ENCODE measurements at places on chromosomes 12 and 14.
A peak's percentile ranks its signal among the peaks of the same experiment; 100 is the strongest.

GRCh38 chr14:73785834-73786635, 65.6 kb upstream of the PTGR2 start:
- DNase-seq = peak; percentile 62

DNA sequence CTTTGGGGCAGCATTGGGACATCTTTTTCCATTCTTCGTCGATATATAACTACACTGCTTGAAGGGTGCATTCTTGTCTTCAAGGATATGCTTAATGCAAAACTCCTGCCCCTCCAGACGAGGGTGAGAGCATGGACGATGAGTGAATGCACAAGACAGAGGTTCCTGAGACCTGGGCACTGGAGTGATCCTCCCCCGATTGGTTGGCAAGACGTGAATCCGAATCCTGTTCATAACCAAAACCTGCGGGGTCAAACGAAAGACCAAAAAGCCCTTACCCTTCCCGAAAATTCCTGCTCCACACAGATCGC, 684 bp downstream of the KANSL2 start:
- no peak for DNase-seq

- no peak for DNase-seq
These were observed 71.2 kb downstream of the KSR2 start for GRCh38 chr12:117897372-117898161.

DNA sequence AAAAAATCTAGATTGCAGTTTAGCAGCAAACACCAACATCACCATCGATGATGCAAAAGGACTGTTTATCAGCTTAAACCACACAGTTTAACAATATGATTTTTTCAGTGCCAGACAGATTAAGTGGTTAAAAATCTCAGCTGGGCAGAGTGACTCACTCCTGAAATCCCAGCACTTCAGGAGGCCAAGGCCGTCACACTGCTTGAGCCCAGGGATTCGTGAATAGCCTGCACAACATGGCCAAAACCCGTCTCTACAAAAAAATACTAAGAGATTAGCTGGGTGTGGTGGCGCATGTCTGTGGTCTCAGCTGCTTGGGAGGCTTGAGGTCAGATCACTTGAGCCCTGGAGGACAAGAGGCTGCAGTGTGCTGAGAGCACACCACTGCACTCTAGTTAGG, 8.9 kb downstream of the RSRC2 start:
- DNase-seq = no peak

- DNase-seq = no peak
These were observed 6.6 kb upstream of the HOXC9 start for GRCh38 chr12:53993162-53994008.

DNA sequence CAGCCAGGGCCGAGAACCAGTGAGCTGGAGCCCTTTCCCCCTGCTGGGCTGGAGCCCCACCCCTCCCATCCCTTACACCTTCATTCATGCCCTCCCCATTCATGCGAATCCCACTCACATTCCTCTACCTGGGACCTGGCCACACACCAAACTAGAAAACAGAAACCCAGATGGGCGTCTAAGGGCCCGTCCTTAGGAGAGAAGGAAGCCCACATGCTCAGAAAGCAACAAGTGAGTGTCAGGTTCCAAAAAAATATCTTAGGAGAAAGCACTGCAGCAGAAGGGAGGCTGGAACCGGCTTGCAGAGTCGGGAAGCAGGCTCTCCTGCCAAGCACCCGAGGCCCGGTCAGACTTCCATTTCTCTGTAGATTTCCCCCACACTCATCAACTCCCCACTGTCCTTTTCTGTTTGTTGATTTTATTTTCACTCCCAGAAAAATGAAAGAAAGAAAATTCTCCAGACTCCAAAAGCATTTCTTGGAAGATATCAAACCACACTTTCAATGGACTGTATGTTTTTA, 13.6 kb downstream of the BCL11B start:
- peak; percentile 9 for DNase-seq

DNA sequence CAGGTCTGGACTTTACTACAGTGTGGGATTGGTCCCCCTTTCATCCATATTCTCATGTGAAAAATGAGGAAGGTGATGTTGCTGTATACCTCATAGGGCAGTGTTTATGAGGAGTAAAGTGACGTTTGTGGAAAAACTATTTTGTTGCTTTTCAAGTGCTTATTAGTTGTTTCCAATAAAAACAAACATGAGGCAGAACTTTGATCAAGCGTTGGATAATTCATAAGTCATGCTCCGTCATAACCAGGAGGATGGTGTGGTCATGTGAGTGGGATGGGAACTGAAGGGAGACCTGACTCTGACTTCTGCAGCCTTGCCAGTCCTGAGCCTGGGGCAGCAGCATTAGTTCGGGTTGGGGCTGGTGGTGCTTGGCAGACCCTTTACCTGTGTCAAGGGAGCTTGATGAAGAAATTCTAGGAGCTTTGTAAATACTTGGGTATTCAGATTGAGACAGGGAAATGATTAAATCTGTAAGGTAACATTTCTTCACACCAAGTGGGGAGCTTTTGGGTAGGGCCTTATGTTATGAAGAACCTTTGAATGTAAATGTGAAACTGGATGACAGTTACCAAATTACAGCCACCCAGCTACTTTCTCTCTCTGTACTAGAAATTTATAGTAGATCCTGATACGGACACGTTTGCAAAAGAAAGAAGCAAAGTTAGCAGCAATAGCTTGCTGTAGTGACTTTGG, 462.4 kb upstream of the RGS6 start:
- DNase-seq = no peak

DNA sequence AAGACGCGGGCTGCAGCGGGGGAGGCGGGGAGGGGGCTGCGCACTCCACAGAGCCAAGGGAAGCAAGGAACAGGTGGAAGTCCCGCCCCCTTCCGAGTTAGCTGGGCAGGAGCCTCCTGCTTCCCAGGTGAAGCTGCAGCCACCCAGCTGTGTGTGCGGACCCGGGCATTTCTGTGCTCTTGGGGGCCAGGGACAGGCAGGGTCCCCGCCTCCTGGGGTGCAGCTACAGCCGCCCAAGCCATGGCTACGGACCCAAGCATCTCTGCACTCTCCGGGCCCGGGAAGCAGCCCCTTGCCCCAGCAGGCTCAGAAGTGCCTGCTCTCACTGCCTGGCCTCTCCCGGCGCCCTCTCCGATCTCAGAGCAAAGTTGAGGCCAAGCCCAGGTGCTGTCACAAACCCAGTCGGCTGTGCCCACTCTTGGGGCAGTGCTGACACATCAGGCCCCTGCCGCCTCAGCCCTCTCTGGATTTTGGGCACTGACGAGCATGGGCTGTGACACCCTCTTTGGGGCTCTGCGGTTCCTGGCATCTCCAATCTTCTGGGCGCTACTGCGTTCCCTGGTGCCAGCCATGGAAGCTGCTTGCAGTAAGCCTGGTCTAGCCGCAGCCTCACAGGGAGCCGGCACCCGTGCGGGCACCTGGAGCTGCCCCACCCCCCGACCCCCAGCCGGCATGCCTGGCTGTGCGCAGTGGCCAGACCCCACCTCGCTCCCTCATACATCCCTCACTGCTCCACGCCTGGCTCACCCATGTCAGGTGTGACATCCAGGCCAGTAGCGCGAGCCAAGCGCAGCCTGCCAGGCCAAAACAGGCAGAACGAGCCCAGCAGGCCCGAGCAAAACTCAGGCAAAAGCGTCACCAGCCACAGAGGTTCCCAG, 8.5 kb upstream of the MGAT4C start:
- no peak for DNase-seq

- peak; percentile 12 for DNase-seq
These were observed 76.7 kb downstream of the NCOR2 start for GRCh38 chr12:124490584-124491305.

GRCh38 chr14:98684468-98684867, 587.5 kb downstream of the BCL11B start:
- no peak for DNase-seq

DNA sequence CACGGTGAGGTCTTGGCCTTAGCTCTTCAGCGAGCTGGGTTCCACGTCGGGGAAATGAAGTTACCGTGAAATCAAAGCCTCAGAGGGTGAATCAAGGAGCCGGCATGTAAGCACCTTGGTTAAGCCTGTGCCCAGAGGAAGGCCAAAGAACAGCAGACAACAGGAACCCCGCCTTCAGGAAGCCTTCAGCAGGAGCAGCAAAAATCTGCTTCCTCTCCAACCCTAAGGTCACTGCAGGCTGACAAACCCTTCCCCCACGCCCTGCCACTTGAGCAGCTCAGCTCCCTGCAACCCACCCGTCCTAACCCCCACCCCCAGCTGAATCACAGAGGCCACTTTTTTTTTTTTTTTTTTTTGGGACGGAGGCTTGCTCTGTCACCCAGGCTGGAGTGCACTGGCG, 72.9 kb upstream of the LTA4H start:
- peak; percentile 18 for DNase-seq

DNA sequence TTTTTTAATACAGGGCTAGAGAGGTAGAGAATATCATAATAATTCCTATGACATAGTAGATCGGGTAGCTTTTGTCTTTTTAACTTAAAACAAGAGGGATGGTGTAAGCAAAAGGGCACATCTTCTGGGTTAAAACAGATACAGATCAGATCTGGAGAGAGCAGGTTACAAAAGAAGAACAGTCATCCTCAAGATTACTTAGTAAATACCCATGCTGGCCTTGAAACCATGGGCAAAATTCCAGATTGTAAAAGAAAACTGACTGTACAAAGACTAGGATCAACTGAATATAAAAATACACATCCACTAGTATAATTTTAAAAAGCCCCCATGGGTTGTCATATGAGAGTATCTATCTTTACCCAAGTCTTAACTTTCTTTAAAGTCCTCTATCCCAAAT, 76.7 kb downstream of the MED13L start:
- no peak for DNase-seq

DNA sequence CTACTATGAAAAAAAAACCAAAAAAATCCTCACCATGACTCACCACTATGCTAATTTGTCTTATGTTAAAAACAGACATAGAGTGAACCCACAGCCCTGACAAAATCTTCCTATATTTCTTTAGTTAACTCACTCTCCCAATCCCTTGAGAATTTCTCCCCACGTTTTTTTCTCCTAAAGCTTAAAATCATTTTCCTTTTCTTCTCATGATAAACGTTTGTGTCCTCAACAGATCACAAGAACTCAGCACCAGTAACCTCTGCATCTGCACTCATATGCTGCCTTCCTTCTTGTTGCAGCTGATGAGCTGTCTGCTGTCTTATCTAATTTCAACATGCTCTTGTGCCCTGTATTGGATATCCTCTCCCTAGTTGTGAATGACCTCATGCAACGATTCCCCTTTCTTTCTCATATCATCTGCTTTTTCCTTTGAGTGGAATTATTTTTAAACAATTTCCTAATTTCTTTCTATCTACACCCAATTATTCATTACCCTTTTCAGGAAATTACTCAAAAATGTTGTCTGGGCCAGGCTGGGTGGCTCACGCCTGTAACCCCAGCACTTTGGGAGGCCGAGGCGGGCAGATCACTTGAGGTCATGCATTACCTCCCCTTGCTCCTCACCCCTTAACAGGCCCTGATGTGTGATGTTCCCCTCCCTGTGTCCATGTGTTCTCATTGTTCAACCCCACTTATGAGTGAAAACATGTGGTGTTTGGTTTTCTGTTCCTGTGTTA, 427.5 kb upstream of the MGAT4C start:
- DNase-seq = no peak

- peak; percentile 34 for DNase-seq
These were observed 438.4 kb upstream of the OR4E1 start for GRCh38 chr14:22112004-22112403.

DNA sequence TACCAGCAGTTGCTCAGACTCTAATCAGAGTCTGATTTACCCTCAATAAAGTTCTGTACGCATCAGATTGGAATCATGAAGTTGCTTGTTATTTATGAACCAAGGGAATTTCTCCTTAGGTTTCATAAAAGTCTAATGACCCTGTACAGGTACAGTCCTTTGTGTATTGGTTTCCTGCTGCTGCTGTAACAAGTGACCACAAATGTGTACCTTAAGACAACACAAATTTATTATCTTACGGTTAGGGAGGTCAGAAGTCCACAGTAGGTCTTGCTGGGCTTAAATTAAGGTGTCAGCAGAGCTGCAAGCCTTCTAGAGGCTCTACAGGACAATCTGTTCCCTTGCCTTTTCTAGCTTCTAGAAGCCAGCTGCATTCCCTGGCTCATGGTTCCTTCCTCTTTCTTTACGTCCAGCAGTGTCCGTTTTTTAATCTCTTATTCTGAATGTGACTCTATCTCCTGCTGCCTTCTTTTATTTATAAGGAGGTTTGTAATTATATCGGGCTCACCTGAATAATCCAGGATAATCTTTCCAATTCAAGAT, 6.7 kb upstream of the DERA start:
- DNase-seq = no peak

GRCh38 chr12:47942614-47943225, 20.7 kb upstream of the TMEM106C start:
- DNase-seq = no peak

GRCh38 chr14:61568572-61569011, 126.7 kb upstream of the HIF1A start:
- peak; percentile 45 for DNase-seq

- no peak for DNase-seq
These were observed 18.4 kb upstream of the RNU6-7 start for GRCh38 chr14:32183151-32184058.

- DNase-seq = no peak
These were observed 102.5 kb downstream of the ZFP36L1 start for GRCh38 chr14:68690089-68690958.

DNA sequence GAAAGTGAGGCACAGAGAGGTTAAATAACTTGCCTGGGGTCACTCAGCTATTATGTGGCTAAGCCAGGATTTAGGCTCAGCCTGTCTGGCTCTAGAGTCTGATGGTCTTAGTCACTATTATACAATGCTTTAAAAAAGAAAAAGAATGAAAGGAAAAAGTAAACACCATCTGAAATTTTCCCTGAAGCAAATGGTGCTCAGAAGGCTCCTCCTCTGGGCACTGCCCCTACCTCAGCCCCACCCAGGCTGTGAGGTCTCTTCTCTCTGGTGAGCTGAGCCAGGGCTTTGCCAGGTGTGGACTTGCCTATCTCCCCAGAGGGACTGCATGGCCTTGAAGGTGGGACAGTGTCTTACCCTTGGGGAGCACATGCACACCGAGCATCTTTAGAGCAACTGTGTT, 117.5 kb upstream of the DYRK2 start:
- no peak for DNase-seq

DNA sequence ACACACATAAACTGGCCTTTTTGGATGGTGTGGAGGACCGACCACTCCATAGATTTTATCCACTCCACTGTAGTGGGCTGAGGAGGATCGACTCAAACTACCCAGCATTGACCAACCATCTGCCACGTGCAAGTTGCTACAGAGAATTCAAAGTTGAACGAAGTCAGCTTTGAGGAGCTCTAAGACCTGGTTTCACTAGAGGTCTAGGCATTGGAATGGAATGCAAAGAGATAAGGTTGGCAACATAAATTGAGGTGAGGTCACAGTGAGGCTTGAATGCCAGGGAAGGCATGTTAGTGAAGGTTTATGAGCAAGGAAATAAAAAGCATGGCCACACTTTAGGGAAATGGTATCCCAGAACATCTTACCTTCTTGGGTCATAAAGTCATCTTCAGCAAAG, 14.5 kb downstream of the VWF start:
- no peak for DNase-seq

DNA sequence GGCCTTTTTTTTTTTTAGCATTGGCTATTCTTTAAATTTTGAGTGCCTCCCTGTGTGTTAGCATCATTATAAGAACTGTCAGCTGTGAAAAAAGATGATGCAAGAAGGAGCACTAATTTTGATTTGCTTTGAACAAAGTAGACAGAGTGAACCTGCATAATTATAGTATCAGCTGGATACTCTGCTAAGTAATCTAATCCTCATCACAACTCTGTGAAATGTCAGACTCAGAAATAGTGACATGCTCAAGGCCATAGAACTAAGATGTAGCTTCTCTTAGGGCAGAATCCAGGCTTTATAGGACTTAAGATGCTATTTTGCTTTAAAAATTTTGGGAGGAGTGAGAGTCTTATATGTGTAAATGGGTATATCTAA, 31.9 kb downstream of the FBXO34 start:
- DNase-seq = no peak

Data from CD4-positive, alpha-beta memory T cell (primary cell).